ENCODE measurements at places on chromosomes 1 and 21. TPM values are rescaled to one million over a fixed set of nuclear protein-coding genes. Genes with fewer than 3 reads are reported as not detected.

KRTAP19-1 gene
- not detected for total RNA-seq

WNT9A gene
- total RNA-seq = 0.08 TPM

GSTM3 gene
- 13.4 TPM for total RNA-seq

SPATA46 gene
- not detected for total RNA-seq

HSPA6 gene
- total RNA-seq = 0.27 TPM

CELF3 gene
- not detected for total RNA-seq

CCDC17 gene
- total RNA-seq = 0.23 TPM

SYTL1 gene
- 28.9 TPM for total RNA-seq

KCNK2 gene
- not detected for total RNA-seq

RNU5D-1 gene
- not detected for total RNA-seq

CSF3R gene
- not detected for total RNA-seq

DNAJC28 gene
- 0.23 TPM for total RNA-seq

ATP6V1G3 gene
- total RNA-seq = not detected

AKT3 gene
- total RNA-seq = 10.9 TPM

CCDC27 gene
- total RNA-seq = not detected

NHLH1 gene
- not detected for total RNA-seq

Measured in hair follicular keratinocyte (primary cell).